ENCODE measurements at places on chromosomes 3 and 15. TPM values are rescaled to one million over a fixed set of nuclear protein-coding genes. Genes with fewer than 3 reads are reported as not detected.

The ATP13A4 gene
- total RNA-seq: 1.6 TPM

The SGO1 gene
- total RNA-seq: 0.89 TPM

The CPLX3 gene
- total RNA-seq: 0.60 TPM

The GAP43 gene
- total RNA-seq: not detected

The HTD2 gene
- 7.9 TPM for total RNA-seq

The CRYBG3 gene
- 4.8 TPM for total RNA-seq

The FAM162A gene
- total RNA-seq: 35.5 TPM

DNA sequence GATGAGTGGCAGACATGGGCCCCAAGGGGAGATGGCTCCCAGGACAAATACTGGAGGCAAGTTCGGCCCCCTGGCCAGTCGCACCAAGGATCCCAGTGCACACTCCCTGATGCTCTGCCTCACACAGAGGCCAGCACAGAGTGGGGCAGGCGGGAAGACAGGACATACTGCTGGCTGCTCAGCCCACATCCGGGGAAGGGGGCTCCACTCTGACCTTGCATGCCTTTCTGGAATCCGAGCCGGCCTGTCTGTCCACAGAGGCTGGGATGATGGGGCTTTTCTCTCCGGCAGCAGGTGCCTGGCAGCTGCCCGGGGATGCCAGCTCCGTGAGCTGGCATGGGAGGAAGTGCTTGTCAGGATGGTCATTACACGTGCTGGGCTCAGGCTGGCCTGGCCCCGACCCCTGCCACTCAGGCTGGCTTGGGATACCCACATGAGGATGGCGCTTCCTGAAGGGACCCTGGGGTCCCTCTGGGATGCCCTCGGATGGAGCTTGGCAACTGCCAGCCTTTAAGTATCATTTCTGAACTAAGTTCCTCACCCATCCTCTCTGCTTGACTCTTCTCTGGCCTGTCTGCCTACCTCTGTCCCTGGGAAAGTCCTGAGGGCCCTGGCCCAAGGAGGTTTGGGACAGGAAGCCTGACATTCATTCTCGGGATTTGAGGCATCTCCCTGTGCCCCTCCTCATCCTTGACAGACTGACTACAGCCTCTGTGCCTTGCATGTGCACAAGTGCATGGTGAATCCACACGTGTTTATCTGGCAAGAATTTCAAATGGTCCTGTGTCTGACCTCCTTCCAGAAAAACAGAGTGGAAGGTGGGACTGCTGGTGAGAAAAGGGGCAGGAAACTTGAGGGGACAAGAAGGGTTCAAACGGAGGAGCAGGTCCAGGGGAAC lies 46.5 kb downstream of the EXOG start:
- DNase-seq: no peak

DNA sequence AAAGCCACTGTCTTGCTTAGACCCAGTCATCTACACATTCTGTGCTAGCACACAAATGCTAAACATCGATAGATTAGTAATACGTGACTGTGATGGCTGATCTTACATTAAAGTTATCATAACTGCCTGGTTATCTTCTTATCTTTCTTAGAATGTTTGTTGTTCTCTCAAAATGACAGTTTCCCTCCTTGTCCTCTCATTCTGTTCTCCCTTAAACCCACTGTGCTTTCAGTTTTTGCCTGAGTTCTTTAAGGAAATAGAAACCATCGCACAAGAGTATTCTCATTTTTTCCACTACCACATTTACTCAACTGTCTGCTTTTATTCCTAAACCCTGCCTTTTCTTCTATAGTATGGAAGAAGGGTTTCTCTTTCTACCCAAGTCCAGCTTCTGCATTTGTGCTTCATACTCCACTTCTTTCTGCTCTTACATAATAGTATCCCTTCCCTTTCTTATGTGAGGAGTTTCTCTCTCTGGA lies 17.1 kb downstream of the STX19 start:
- no peak for DNase-seq

- no peak for DNase-seq
These were observed 249.1 kb downstream of the PLCL2 start for GRCh38 chr3:17133632-17134545.

GRCh38 chr15:79467865-79468586 lies 35.9 kb downstream of the MINAR1 start:
- DNase-seq: no peak

GRCh38 chr3:115494826-115495225 lies 128.5 kb upstream of the GAP43 start:
- no peak for DNase-seq

DNA sequence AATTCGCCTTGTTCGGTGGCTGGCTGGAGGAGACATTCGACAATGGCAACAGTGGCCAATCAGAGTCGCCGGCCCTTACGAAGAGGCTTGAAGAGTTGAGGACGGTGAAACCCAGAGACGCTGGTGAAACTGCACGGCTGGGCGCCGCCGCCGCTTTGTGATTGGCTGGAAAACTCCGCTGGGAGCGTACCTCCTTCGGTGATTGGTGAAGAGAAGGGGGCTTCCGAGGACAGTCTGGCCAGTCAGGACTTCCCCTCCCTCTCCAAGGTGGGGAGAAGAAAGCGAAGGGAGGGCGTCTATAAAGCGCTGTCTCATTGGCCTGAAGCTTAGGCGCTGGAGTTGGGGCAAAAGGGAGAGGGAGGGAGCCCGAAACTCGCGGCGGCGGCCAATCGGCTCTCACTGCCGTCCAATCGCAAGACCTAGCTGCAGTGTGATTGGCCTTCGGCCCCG lies 554 bp upstream of the GSK3B start:
- peak; percentile 84 for DNase-seq

DNA sequence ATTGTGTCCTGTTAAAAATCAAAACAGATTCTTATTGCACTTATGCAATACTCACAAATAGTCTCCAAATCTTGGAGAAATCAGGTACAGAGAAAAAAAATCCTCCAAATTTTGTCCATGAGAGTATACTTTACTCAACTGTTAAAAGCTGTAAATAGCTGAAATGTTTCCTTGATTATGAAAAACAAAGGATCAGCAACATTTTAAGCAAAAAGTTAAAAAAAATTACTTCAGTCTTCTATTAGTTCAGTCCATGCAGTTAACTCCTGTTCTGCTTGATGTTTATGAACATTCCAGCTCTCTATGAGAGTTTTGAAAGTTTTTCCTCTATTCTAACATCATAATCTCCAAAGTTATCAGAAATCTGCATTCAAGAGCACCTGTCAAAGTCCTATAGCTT lies 22.8 kb upstream of the ZNF80 start:
- DNase-seq: no peak

GRCh38 chr3:126135071-126135405 lies 45.3 kb downstream of the ALDH1L1 start:
- no peak for DNase-seq

DNA sequence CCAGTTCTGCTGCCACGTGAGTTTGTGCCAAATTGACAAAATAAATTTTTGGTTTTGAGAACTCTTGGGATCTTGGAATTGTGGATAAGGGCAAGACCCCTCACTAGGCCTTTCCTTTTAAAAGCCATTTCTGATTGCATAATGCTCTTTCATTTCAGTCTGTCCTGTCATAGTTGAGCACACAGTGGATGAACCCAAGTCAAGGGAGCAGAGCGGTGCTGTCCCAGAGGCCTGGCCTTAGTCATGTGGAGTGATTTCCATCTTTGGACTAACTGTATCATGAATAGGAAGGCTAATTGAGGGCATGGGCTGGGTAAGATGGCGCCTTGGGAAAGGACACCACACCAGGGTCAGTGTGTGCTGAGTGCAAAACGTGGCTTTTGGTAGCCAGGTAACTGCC lies 304.0 kb downstream of the UACA start:
- no peak for DNase-seq

- no peak for DNase-seq
These were observed 31.7 kb downstream of the ADPGK start for GRCh38 chr15:72751751-72752455.

- no peak for DNase-seq
These were observed 66.1 kb upstream of the GLCE start for GRCh38 chr15:69094124-69094921.
